ENCODE measurements at places on chromosomes 11 and 22. TPM values are rescaled to one million over a fixed set of nuclear protein-coding genes. Genes with fewer than 3 reads are reported as not detected.

LMNTD2 gene
- 0.61 TPM for polyA plus RNA-seq

TBRG1 gene
- 83.2 TPM for polyA plus RNA-seq

TRIM51 gene
- polyA plus RNA-seq, result not detected

CABP4 gene
- not detected for polyA plus RNA-seq

PHLDA2 gene
- polyA plus RNA-seq, result not detected

NXPE2 gene
- polyA plus RNA-seq, result 0.20 TPM

SCGB1C1 gene
- not detected for polyA plus RNA-seq

GRAP2 gene
- not detected for polyA plus RNA-seq

GSTT4 gene
- polyA plus RNA-seq, result not detected

OR51E2 gene
- polyA plus RNA-seq, result not detected

OR5M10 gene
- not detected for polyA plus RNA-seq

OR52N4 gene
- polyA plus RNA-seq, result not detected

All from neural cell (in vitro differentiated cells).